Skin of body (tissue), 3 donors: ENCODE measurements at places on chromosomes 4 and X.

- DNase-seq: no peak
Measured at GRCh38 chr4:137994853-137995252, 247.3 kb downstream of the SLC7A11 start.

DNA sequence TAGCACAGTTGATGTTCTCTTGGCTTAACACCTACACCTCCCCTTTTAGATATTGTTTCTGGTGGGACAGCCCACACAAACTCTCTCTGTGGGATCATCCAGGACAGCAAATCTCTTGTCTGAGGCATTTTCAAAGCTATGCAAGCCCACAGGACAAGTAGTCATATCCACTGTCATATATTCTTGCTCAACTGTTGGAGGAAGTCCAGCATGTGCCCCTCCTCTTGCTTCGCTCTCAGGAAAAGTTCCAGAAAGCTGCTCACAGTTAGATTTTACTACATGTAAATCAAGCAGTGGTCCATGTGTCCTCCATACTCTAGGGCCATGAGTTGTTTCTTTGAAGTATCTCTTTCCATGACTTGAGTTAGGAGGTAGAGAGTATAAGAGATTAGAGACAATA, 260.7 kb downstream of the INPP4B start:
- no peak for DNase-seq

DNA sequence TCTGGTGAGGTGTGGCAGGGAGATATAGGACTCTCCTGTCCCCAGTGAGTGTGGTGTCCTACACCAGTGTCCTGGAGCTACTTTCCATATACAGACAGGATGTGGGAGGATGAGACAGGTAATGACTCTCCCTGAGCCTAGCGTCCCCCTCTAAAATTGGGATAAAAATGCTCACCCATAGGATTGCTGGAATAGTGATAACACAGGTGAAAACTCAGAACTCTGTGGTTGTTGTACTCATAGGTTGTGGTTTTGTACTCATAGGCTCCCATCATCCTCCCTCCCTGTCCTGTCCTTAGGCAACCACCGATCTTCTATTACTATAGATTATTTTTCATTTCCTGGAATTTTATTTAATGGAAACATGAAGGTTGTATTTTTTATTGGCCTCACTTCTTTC, 60.7 kb upstream of the NXF3 start:
- no peak for DNase-seq

- DNase-seq: no peak
Measured at GRCh38 chr4:53629296-53629695, 38.0 kb upstream of the LNX1 start.

- DNase-seq: peak; percentile 41
Measured at GRCh38 chrX:49106930-49107329, 16.6 kb downstream of the GPKOW start.

DNA sequence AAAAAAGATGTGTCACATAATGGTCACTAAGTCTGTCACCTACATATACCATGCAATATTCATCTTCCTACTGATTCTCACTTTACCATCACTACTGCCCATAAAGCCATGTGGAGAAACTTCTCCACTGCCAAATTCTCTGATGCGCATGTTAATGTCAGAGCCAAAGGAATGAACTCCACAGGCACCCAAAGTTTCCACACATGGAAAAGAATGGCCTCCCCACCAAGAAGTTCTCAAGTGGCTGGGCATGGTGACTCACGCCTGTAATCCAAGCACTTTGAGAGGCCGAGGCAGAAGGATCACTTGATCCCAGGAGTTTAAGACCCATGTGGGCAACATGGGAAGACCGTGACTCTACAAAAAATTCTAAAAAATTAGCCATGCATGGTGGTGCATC, 43.8 kb upstream of the UGDH start:
- DNase-seq: no peak

- DNase-seq: peak; percentile 33
Measured at GRCh38 chrX:150693725-150694574, 754 bp downstream of the MTMR1 start.

GRCh38 chr4:107066621-107067020, 30.5 kb upstream of the DKK2 start:
- no peak for DNase-seq

- no peak for DNase-seq
Measured at GRCh38 chr4:4227510-4228355, 1.0 kb upstream of the OTOP1 start.

DNA sequence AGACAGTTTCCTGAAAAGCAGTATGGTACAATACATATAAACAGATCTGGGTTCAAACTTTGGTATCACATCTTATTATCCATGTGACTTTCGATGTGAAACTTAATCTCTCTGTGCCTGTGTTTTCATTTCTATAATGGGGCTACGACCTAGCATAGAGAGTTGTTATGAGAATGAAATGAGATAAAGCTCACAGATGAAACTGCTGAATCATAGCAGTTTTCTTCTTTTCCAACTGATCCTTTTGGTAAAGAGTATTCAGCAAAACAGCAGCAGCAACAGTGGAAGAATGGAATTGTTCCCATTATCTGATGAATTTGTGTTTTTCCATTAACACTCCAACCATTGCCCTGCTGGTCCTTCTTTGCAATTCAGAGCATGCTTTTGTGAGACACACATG, 16.3 kb downstream of the AMBN start:
- no peak for DNase-seq

GRCh38 chr4:5033281-5033841, 14.1 kb upstream of the CYTL1 start:
- DNase-seq: no peak

GRCh38 chr4:49032440-49033161, 46.5 kb downstream of the CWH43 start:
- DNase-seq: no peak

- DNase-seq: no peak
Measured at GRCh38 chr4:95363559-95363925, 185.2 kb downstream of the UNC5C start.

- no peak for DNase-seq
Measured at GRCh38 chr4:26334366-26334765, 13.6 kb downstream of the RBPJ start.

- no peak for DNase-seq
Measured at GRCh38 chrX:17170973-17171372, 204.0 kb upstream of the NHS start.

DNA sequence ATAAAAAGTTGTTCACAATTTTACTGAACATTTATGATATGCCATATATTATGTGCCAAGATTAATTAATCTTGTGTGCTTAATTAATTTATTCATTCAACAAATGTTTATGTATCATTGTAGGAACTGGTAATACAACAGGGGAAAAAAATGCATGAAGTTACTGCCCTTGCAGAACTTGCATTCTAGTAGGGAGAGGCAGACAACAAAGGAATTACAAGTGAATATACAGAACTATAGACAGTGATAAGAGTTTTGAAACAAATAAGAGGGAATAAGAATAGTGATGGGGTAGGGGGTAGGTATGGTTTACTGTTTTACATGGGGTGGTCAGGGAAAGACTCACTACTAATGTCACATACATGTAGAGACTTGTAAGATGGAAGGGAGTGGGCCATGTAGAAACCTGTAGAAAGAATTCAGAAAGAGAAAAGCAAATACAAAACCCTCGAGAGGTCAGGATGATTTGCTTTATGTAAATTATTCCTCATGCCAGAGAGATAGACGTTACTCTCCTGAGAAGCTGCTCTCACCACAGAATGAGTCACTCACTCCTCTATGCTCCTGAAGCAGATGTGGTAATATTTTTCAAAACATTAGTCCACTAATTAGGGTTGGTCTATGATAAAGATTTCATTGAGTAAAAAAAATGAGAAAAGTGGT, 855.0 kb upstream of the GRID2 start:
- no peak for DNase-seq

DNA sequence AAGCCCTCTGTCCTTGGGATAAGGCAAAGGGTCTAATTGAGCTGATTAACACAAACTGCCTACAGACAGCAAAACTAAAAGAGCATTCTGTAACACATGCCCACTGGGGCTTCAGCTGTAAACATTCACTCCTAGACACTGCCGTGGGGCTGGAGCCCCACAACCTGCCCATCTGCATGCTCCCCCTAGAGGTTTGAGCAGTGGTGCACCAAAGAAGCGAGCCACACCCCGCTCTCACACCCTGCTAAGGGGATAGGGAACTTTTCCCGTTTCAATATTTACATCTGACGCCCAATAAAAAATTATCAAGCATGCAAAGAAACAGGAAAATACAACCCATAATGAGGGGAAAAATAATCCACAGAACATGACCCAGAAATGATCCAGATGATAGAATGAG, 46.9 kb upstream of the HSD17B10 start:
- no peak for DNase-seq

GRCh38 chr4:159386620-159387019, 283.7 kb downstream of the RAPGEF2 start:
- no peak for DNase-seq

DNA sequence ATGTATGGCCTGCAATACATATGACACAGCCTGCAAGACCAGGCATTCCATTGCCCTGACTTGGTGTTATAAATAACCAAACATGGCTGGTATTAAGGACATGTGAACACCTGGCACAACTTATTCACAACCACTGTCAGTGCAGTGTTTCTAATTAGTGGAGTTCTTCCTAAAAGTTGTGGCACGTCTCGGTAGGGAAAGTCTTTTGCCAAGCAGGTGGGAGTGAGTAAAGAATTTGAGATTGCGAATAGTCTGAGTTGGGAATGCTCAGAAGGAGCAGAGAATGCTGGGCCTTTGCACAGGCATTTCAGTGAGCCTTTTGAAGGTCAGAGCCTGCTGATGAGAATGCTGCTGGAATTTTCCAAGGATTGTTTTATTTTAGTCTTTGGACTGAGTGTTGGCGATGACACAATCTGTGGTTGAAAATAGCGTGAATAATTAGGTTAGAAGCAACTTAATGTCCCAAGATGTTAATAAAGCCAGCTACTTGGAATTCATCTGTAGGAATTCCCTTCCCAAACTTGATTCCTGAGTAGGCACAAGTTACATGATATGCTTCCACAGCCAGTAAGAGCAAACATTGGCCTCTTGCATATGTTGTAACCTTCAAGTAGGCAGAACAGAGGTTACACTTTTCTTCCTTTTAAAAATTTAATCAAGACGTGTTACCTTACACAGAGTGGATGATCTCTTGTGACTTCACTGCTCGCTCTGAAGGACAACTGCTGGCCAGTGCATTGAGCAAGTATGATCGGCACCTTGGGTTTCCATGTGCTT, 83.6 kb upstream of the PGRMC2 start:
- DNase-seq: no peak

DNA sequence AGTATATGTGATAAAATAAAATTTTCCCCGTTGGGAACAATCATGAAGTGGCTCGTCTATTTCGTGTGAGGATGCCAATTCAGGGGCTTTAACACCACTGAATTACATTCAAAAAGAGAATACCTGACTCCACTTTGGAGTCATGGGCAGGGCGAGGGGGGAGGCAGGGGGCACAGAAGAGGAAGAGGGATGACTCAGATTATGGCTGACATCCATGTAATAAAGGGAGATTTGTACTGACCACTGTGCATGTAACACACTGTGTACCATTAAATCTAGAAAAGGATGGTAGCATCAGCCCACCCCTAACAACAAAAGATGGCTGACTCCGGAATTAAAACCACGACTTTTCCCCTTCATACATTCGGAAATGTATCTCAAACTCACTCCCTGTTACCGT, 1.3 kb downstream of the SLC9A7 start:
- DNase-seq: no peak

DNA sequence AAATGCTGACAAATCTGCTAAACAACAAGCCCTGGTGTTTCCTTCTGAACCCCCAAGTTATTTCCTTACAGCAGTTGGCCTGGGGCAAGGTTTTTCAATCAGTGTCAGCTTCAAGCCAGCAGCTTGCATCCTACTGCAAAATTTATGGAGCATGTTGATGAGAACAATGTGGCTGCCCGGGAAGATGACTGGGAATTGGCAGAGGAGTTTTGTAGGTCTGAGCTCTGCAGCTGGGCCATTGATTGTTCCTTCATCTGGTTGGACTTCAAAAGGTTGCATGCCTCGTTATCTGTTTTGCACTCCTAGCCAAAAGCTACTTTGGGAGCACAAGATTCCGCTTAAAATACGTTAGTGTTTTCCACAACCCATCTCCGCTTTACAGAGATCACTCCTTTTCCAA, 1030.3 kb upstream of the LCORL start:
- peak; percentile 26 for DNase-seq

- no peak for DNase-seq
Measured at GRCh38 chr4:156983366-156983765, 11.8 kb upstream of the PDGFC start.

DNA sequence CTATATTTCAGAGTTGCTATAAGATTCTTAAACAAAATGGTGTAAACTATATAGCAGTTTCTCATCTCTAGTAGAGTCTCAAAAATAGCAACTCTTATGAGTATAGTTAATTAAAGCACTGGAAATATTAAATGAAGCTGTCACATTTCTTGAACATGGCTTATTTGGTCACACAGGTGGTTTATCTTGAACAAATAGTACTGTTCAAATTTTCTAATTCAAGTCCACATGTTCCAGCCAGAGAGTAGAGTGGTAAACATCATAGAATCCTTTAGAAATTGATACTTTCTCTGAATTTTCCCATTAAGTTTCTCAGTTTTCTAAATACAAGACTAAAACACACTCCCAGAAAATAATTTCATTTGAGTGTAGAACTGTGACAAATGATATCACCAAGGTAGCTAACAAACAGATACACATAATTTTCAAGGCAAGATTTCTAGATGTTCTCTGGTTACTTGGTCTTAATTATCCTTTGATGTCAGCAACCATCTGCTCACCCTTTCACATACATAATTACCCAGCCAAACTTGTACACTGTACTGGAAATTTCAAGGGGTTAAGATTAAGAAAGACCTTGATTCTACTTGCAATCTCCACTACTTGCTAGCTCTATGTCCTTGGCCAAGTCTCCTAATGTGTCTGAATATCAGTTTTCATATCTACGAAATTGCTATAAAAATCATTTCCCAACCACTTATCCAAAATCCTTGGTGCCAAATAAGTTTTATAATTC, 24.3 kb upstream of the PAK3 start:
- DNase-seq: no peak

- no peak for DNase-seq
Measured at GRCh38 chr4:52991472-52991871, 129.4 kb downstream of the RASL11B start.

DNA sequence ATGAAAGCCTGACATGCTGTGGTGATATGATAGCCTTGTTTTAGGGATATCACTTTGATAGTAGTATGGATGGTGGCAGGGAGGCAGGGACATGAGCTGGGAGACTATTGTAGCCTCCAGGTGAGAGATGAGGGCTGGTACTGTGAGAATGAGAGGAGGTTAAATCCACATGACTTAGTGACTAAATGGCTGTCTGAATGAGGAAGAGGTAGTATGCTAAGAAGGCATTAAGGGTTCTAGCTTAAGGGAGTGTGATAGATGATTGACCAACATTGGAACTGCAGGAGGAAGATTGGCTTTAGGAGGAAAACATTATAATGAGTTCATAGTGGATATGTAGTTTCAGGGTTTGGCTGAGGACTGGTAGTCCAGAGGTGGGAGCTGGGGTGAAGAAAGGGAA, 195.0 kb upstream of the ANK2 start:
- DNase-seq: no peak
